ENCODE measurements at places on chromosomes 4 and X.
A peak's percentile ranks its signal among the peaks of the same experiment; 100 is the strongest.

DNA sequence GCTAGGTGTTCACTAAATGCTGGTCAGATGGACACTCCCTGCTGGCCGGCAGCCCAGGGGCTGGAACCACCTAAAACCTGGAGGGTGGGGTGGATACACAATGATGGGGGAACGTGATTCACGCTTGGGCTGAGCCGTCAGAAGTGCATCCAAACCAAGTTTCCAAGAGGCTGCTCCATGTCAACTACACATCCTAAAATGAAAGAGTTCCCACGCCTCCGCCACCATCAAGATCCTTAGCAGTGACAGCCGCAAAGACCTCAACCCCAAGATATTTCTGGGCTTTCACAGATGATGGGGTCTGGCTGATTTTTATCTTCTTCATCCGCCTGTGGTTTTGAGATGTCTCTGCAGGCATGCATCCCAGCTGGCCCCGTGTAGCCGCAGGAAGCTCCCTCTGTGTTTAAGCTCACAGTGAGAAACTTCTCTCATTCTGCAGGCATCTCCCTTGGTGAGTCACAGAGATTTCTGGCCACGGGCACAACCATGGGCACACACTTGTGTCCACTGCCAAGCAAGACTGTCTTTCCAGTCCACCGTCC, 84.4 kb downstream of the HTRA3 start:
- DNase-seq: no peak

- DNase-seq: no peak
Observed at GRCh38 chr4:2363951-2364653, 54.3 kb downstream of the ZFYVE28 start.

DNA sequence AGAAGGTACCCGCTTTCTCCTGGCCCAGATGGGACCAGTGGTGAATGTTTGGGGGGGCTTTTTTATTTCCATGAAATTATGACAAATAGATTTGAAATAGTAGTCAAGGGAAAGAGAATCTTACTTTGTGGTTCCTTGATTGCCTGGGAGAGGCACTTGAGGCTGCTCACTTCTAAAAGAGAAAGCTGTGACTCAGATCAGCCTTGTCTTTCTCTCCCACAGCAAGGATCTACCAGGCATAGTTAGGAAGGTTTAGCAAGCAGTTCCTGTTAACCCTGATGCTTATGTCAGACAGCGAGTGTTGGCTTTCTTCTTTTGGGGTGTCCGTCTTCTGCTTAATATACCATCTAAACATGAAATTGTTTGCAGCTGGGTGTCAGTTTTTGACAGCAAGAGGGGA, 114.5 kb downstream of the TSPAN7 start:
- DNase-seq: no peak

GRCh38 chr4:166839615-166840251, 394.6 kb downstream of the SPOCK3 start:
- no peak for DNase-seq

GRCh38 chr4:14111730-14112181, 484.2 kb upstream of the BOD1L1 start:
- DNase-seq: no peak

DNA sequence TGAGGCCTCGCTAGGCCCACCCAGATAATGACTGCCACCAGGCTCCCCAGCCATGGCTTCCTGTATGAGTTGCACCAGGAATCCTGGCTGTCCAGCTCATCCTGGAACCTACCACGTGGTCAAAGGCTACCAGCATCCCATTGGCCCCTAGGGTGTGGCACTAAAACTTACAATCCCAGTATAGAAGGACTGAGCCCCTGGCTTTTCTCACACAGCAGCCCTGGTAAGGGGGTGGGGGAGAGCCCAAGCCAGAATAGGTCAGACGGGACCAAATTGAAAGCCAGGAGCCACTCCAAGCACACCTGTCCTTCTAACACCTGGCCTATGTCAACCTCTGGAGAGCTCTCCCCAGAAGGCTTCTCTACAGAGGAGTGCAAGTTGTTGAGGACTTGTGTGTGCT, 269.3 kb upstream of the AGTR2 start:
- no peak for DNase-seq

GRCh38 chr4:140806163-140806562, 50.0 kb upstream of the TBC1D9 start:
- DNase-seq: no peak

DNA sequence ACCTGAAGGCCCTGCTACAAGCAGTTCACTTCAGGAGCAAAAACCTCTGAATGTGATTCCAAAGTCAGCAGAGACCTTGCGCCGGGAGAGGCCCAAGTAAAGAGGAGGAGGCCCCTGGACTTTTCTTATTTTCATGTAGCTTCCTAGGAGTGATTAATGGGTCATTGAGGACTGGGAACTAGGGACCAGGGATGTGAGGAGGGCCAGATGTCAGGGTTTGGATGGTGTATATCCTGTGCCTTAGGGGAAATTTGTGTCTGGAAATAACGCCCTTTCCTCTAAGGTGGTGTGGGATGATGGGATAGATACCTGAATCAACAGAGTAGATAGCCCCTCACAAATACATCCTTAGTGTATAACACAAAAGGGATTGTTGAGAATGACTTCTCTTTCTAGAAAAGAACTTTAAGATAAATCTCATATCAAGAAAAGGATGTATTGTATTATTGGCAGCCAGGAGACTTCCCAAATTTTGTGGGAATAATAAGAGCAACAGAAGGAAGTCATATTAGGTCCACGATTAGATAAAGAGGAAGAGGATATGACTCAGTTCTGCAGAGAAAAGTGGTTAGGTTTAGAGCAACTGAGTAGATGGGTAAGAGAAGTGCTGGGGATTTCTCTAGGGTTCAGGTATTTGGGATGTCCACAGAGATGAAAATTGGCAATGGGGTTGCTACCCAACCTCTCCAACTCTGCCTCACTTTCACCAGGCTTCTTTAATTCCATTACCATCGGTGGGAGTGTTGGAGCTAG, 1.1 kb downstream of the ITGB1BP2 start:
- no peak for DNase-seq

DNA sequence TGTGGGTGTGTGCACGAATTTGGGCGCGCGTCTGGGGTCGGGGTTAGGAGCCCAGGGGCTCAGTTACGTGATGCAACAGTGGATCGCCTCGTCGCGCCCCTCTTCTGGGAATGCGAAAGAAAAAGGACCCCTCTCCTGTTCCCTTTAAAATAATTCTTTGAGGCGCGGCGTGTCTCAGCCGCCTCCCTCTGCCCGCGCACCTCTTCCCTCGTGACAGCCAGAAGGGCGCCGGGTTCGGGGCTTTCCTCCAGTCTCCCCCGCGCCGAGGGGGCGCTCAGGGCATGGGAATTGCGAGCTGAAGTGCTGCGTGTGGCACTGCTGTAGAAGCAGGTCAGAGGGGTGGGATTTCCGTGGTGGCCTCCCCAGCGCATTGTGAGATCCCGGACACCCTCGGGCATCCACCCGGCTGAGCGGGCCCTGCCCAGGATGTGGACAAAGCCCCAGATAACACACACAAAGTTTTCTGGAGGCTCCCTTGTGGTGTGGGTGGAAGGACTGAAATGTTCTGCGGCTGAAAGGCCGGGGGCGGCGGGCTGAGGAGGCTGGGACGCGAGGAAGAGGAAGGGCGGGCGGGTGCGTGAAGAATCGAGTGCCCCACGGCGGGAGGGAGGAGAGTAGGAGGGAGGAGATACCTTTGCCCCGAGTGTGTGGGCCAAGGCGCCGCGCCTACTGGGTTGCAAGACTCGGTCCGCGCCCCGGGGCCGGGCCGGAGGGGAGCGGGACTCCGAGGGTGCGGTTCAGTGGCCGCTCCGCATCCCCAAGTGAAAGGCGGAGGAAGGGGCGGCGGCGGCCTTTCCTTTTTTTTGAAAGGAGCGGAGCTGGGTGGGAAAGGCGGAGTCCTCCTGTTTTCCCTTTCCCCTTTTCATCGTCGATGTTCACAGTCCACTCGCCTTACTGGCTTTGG, 752 bp downstream of the SEPTIN11 start:
- no peak for DNase-seq

DNA sequence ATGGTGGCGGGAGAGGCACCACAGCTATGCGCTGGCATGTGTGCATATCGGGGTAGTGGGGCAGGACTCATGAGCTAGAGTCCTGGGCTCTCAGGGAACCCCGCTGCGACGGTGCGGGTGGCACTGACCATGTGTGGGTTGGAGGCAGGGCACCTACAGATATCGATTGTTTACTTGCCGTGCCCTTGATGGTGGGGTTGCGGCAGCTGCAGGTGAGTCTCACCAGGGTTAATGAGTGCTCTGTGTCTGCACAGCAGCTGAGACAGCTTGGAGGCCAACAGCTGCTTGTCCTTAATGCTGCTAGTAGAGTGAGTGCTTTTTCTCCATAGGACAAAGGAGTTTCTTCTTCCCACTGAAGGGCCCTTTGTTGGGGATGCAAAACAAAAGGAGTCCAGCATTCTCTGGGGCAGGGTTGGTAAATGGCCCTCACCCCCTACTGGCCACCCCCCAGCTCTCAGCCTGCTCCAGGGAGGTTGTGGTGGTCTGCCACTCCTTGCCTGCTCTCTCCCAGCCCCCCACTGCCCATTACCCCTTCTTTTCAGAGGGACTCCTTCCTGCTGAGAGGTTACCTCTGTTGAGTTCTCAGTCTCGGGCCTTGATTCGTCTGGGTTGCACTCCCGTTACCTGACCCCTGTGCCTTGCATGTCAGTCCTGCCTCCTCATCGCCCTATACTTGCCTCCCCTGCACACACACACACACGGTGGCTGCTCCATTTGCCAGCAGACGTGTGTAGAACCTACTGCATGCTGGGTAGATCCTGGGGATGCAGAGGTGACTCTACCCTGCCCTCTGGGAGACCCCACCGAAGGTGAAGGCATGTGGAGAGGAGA, 52.8 kb downstream of the TBC1D14 start:
- no peak for DNase-seq

GRCh38 chr4:138114434-138114833, 127.7 kb downstream of the SLC7A11 start:
- peak; percentile 38 for DNase-seq

GRCh38 chr4:86595426-86595805, 1.3 kb downstream of the PTPN13 start:
- DNase-seq: no peak

DNA sequence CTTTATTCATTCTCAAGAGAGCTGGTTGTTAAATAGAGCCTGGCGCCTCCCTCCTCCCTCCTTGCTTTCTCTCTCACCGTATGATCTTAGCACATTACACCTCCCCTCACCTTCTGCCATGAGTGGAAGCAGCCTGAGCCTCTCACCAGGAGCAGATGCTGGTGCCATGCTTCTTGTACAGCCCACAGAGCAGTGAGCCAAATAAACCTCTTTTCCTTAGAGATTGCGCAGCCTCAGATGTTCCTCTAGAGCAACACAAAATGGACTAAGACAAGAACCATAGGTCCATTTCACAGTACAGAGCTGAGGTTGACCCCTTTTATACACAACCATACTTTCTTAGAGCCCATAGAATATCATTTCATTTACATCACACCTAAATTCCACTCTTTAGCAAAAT, 10.1 kb upstream of the TMEM144 start:
- DNase-seq: no peak

- DNase-seq: no peak
Observed at GRCh38 chr4:955931-956381, 17.4 kb downstream of the DGKQ start.

DNA sequence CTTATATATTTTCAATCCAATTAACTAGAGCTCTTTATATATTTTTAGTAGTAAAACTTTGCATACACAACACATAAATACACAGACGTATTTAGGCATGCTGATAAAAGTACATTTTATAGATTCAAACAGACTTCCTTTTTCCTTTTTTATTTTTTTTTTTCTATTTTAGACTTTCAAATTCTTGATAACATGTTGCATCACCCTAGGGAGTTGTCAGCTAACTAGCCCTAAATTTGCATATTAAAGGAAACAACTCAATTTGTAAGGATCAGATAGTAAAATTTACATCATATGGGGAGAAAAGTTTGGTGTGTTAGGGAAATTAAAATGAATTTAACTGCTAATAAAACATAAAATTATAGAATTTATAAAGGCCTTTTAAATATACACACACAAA, 47.4 kb upstream of the APOOL start:
- DNase-seq: no peak

GRCh38 chr4:1512738-1513660, 106.8 kb upstream of the NKX1-1 start:
- DNase-seq: no peak

DNA sequence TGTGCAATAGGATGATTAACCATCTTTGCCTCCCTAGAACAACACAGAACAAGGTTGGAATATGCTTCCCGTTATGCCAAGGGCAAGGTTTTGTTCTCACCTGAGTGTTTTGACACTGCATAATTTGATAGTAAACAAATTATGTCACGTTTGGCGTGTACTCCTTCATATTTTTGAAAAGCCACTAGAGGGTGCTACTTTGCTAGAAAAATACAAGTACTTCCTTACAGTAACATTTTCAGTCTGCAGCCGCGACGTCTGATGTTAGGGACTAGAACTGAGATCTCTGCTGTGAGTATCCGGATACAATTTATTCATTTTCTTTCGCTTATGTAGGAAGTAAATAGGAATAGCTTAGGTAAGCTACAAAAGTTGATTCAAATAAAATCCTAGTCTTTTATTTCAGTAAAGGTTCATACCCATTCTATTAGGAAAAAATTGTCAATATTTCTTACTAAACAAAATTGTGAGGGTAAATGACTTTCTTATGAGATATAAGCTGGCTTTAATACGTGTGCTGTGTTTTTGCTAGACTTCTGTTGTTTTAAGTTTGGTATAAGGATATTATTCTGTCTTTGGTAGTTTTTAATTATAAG, 181.1 kb upstream of the WDFY3 start:
- peak; percentile 36 for DNase-seq

DNA sequence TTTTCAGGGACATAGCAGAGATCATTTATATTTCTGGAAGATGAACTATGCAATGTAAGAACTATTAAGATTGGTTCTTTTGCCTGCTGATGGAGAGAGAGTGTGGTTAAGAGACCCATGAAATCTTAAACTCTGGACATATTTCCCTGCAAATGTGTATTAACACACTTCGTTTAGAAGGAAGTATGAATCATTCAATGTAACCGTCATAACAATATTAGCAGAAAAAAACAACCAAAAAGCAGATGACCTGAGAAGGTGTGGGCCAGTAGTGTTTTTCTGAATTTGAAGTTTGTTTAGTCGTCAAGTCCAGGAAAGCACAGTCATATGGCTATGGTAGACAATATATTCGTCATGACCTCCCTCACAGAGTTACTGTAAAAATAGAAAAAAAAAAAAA, 2.5 kb upstream of the TMPRSS11D start:
- DNase-seq: no peak

- DNase-seq: no peak
Observed at GRCh38 chr4:77930154-77930639, 67.6 kb downstream of the MRPL1 start.

DNA sequence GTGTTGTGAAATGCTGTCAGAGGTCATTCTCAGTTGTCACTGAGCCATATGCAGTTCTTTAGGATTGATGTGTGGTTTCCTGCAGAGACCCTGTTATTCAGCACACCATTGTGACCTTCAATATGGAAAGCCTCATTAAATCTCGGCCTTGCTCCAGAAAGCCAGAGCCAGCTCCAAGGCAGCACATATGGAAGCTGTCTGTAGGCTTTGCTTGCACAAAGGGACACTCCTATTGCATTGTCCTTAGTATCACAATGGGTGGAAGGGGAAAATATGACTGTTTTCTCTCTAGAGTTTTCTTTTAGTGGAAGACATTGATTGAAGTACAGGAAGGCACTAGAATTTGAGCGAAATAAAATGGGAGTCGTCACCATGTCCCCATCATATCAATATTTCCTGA, 179.0 kb downstream of the CEP135 start:
- DNase-seq: no peak

- no peak for DNase-seq
Observed at GRCh38 chr4:174318829-174319764, 35.4 kb downstream of the CEP44 start.
